ENCODE measurements at places on chromosomes 7 and 10.

DNA sequence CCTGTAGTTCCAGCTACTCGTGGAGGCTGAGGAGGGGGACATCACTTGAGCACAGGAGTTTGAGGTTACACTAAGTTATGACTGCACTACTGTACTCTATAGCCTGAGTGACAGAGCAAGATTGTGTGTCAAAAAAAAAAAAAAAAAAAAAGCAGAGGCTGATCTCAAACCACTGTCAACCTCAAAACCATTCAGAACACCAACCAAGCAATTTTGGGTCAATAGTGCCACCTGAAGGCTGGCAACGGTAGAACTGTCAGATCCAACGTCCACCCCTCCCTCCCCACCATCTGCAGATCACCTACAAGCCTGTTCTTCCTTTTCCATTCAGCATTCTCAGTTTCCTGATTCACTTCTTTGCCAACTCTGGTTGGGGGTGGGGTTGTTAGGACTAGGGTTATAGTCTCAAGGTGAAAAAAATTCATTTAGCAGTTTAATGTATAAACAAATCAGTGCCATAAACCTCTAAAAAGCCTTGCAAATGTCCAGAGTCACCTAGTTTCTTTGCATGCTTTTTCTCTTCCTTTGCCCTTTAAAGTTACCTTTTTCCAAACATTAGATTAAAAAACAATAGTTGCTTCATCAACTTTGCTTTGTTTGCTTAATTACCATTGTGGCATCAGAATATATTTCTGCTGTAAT is 2.6 kb downstream of the MRPS33 start:
- DNase-seq, result peak; percentile 59

DNA sequence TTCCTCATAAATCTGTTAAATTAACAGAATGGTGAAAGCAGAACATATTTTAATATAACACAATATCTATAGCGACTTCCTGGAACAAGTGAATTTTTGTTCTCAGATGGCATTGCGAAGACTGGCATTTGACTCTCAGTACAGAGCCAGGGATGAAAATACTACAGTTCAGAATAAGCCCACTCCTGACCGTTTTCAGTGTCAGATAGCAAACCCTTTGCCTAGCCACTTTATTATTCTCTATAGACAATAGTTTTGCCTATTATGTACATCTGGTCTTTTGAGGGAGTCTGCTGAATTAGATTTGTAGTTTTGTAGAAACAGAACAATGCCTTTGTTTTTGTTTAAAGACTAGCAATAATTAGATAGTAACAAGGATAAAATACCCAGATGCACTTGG is 2.3 kb downstream of the MINPP1 start:
- no peak for DNase-seq

GRCh38 chr7:13981070-13981469 is 8.4 kb downstream of the ETV1 start:
- DNase-seq, result no peak

DNA sequence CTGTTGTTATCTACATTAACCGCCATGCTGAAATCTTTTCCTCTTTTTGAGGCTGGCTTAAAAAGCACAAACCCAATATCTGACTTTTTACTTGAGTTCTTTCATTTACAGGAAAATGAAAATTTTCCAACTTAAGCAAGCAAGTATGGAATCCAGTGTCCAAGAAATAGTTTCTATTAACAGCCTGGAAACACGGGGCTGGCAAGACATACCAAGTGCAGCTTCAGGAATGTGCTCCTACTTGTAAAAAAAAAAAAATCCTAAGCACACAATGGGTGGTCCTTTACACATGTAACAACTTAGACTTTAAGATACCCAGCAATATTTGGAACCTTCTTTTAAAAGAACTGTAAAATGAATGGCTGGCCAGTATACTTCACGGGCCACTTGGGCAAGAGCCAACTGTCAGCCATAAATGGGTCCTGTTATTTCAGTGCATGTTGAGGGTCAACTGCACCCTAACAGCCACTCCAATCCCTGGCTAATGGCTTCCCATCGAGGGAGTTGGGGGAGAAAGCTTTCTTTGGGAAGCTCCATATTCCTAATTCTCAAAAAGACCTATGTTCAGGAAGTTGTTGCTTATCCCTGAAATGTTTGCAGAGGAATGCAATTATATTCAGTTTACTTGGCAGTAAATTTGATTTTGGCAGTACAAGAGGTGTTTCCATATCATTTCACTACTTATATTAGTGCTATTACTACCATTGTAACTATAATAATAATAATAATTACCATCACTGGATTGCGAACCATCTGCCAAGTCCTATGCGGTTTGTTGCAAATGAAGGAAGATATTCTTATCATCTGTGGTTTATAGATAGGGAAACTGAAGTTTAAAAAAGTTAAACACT is 236.4 kb upstream of the TMEM72 start:
- no peak for DNase-seq

DNA sequence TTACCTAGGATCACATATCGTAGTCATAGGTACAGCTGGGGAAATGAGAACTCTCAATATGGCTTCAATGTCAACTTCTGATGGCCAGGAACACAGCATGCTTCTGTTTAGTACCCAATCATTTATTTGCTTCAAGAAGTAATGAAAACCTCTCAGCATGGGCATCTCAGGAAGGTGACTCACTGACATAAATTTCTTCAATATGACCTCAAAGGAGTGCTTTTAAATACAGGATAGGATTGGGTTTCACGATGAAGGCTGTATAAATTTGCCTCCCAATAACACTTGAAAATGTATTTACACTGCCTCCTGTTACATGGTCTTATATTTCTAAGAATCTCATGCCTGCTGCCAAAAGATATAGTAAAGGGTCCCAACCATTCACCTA is 15.1 kb downstream of the ITGA8 start:
- DNase-seq, result no peak

- DNase-seq, result no peak
Observed at GRCh38 chr10:99524050-99524666, 8.6 kb upstream of the NKX2-3 start.

DNA sequence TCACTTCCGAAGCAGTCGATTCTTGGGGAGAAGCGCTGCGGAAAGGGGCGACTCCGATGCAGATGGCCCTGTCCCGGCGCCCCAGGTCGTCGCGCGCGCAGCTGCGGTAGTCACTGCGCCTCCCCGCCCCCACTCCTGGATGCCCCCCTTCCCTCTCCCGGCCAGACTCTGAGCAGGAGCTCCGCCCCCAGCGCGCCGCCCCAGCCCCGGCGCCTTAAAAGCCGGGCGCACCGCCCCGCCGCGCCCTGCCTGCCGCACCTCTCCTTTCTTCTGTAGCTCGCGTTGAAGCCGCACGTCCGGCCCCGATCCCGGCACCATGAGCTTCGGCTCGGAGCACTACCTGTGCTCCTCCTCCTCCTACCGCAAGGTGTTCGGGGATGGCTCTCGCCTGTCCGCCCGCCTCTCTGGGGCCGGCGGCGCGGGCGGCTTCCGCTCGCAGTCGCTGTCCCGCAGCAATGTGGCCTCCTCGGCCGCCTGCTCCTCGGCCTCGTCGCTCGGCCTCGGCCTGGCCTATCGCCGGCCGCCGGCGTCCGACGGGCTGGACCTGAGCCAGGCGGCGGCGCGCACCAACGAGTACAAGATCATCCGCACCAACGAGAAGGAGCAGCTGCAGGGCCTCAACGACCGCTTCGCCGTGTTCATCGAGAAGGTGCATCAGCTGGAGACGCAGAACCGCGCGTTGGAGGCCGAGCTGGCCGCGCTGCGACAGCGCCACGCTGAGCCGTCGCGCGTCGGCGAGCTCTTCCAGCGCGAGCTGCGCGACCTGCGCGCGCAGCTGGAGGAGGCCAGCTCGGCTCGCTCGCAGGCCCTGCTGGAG is at the start of gene INA:
TSS of gene INA (plus strand) at position 243 of the 817 bp plus-strand sequence. CDS start at position 317, 74 bp downstream.
- no peak for DNase-seq

- no peak for DNase-seq
Observed at GRCh38 chr10:62545160-62546066, 171.2 kb downstream of the ZNF365 start.

DNA sequence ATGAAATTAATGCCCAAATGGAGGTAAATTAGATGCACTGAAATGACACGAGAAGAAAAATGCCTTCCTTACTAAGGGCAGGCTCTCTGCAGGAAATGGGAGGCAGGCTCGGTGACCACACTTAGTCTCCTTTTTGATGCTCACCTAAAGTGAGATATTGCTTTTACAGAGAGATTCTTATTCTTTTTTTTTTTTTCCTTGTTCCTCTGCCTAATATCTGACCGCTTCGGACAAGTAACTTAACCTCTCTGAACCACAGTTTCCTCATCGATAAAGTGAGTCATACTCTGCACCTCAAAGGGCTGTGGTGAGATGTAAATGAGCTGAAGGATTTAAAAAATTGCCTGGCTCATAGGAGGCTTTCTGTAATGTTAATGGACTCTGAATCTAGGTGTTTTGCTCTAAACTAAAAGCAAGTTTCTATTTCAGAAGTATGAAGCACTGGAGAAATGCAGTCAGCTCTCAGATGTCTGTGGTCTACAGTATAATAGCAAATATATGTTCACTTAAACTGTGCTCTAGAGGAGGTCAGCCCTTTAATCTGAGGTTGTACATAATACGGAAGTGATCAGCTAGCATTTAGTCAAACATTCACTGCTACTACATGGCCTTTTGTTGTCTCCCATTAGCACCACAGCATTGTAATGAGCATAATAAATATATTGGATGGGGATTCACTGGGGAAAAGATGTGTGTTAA is 23.2 kb downstream of the NKX2-3 start:
- DNase-seq, result no peak

DNA sequence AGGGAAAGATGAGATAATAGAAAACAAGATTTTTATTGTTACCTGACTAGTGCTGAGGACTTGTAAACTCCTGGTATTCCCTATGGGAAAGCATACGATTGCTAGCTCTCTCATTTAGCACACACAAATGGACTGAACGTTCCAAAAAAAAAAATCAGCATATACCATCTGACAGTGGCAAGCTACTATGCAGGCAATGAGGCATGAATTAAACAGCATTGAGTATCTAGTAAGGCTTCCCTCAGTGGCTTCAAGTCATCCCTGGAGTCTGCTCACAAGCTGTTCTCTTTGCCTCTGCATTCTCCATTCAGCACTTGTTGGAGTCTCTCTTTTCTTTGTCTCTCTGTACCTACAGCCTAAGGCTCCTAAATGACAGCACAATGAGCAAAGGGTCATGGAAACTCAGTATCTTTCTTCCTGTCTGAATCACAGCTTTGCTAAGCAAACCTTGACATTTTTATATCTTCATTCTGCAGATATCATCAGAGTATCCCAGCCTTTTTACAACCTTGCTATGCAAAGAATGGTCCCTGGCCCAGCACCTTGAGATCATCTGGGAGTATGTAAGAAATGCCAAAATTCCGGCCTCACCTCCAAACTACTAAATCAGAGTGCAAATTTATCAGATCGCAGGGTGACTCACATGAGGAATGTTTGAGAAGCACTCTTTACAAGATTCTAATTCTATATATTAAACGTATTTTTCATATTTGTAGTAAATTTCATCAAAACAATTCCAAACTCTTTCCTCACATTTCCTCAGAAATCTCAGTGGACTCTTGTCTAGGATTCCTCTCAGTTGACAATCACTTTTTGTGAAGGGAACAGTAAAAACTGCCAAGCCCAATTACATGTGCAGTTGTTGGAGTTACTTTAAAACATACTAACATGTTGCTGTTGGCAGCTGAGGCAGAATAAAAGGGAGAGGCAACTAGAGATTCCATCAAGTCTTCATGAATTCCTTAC is 10.8 kb upstream of the LIPA start:
- no peak for DNase-seq

DNA sequence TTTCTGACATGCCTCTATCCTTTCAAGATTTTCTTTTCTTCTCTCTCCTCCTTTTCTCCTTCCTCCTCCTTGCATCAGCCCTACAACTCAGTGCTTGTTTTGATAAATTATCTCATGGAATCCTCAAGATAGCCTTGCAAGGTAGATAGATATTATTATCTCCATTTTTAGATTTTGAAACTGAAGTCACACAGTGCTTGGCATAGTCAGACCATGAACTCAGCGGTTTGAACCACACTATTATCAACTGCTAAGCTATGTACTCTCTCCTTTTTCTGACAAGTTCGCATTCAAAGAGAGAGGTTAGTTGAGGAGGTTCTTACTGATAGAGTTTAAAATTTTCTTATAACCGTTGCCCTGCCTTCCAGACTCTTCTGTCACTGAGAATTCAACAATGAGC is 79.1 kb downstream of the SUGCT start:
- DNase-seq, result no peak
